ENCODE measurements at places on chromosomes 3 and 15. TPM values are rescaled to one million over a fixed set of nuclear protein-coding genes. Genes with fewer than 3 reads are reported as not detected.

DNA sequence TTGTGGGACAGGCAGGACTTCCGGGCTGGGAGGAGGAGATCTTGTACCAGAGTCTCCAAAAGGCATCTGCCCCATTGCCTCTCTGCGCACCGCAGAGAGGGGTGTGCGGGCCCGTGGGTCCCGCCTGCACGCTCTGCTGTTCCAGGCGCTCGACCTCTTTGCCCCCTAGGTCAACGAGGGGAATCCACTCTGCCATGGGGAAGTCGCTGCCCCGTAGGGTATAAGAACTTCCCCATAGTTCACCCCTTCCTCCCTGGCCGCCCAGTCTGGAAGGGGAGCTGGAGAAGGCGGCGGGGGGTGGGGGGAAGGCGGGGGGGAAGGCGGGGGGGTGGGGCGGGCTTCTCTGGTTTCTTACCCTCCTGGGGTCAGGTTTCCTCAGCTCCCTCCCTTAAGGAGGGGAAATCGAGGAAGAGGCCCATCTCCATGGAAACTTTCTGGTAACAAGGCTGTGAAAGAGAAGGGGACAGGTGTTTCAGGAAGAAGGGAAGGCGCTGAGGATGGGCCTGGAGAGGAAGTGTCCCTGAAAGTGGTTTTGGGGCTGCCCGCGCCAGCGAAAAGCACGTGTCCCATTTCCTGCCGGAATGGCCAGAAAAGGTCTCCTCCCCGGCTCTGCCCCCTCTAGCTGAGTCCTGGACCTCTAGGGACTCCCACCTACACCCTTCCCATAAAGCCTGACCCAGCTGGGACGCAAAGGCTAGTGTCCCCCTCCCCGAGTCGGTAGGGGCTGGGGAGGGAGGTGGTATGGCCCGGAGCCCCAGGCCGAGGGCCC lies 27.5 kb downstream of the NR1I2 start:
- DNase-seq: peak; percentile 30

The AGBL1 gene
- total RNA-seq: 0.05 TPM

DNA sequence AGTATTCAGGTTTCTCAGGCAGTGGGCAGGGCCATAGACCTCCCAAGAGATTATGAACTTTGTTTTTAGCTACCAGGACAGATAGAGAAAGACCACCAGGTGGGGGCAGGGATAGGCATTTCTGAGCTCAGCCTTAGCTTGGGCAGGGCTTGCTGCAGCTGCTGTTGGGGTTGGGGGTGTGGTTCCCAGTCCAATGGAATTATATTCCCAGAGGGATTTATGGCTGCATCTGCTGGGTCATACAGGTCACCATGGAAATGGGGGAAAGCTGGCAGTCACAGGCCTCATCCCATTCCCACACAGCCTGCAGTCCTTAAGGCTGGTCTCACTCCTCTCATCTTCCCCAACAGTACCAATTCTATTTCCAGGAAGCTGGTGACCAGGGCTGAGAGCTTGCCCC lies 144.6 kb upstream of the ZPLD1 start:
- DNase-seq: no peak

DNA sequence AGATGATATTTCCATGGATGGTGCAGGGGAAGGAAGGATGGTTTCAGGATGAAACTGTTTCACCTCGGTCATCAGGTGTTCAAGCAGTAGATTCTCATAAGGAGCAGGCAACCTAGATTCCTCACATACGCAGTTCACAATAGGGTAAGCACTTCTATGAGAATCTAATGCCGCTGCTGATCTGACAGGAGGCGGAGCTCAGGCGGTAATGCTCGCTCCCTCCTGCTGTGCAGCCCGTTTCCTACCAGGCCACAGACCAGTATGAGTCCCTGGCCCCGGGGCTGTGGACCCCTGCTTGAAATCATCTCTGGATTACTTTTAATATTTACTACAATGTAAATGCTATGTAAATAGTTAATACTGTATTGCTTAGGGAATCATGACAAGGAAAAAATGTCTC lies 241.8 kb downstream of the ROBO2 start:
- no peak for DNase-seq

DNA sequence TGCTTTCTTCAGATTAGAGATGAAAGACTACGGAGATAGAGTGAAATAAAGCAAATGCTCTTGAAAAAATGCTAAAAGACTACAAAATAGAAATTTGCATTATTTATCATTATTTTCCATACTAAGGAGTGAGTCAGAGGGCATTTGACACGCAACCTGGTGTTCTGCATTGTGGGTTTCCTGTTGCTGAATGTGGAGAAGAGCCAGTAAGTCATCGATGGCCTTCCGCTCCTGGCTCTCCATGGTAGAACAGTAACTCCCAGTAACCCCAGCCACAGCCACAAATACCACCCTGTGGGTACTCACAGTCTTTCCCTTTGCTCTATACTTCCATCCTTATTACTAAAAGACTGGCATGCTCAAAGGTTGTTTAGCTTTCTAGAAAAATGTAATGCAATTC lies 61.5 kb downstream of the CGGBP1 start:
- DNase-seq: peak; percentile 75

The SMAD6 gene
- total RNA-seq: 0.19 TPM

The ZPLD1 gene
- not detected for total RNA-seq

DNA sequence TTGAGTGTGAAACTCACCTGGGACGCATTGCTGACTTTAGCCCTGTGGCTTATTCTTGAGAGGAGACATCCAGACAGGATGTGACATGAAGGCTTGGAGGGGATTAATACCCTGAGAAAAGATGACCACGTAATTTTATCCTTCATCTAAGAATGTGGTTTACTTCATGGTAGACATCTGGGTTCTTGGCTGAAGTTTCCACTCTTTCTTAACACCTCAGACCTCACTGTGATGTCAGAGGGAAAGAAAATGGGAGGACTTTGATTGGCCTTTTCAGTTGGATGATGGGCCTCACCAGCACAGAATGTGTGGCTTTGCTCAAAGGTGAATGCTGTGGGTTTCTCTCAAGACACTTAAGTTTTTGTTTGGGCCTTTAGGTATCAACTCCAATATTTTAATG lies 16.5 kb downstream of the GORASP1 start:
- DNase-seq: no peak

GRCh38 chr3:141440942-141441341 lies 45.9 kb upstream of the RASA2 start:
- DNase-seq: no peak

DNA sequence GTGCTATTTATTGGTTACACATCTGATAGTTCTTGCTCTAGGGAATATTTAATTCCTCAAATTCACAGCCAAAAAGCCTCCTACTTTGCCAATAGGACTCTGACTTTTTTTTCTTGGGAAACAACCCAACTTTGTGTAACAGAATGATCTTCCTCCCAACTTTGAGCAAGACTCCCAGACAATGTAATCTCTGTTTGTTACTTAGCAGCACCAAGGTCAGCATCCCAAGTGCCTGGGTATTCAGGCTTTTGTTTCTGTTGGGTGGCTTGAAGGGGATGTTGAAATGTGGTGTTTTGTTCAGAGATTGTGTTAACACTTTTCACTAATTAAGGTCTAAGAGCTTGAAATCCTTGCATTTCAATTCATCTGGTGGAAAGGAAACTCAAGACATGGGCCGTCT lies 115.8 kb downstream of the ADAMTS9 start:
- DNase-seq: no peak

DNA sequence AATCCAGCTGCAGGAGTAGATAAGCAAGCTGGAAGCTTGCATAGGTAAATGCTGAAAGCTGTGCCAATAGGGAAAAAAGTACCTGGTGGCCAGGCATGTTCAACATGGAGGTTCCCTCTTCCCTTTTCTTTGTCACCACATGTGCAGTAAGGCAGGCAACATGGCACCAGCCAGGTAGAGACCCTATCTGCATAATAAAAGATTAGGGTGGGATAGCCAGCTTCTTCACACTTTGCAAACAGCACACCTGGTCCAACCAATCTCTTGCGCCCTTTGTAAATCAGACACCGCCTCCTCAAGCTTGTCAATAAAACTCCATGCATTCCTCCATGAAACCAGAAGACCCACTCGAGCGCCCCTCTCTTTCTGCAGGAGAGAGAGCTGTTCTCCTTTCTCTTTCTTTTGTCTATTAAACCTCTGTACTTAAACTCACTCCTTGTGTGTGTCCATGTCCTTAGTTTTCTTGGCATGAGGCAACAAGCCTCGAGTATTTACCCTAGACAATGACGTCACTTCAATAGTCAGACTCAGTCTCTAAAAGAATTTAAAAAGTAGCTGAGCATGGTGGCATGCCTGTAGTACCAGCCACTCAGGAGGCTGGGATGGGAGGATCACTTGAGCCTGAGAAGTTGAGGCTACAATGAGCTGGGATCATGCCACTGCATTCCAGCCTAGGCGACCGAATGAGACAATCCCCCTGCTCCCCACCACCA lies 256.3 kb downstream of the SCAPER start:
- no peak for DNase-seq

The ARPC4 gene
- total RNA-seq: 164 TPM

The HRG gene
- not detected for total RNA-seq

The PLCH1 gene
- total RNA-seq: 0.26 TPM

GRCh38 chr15:48989170-48989569 lies 25.5 kb upstream of the SHC4 start:
- DNase-seq: no peak

DNA sequence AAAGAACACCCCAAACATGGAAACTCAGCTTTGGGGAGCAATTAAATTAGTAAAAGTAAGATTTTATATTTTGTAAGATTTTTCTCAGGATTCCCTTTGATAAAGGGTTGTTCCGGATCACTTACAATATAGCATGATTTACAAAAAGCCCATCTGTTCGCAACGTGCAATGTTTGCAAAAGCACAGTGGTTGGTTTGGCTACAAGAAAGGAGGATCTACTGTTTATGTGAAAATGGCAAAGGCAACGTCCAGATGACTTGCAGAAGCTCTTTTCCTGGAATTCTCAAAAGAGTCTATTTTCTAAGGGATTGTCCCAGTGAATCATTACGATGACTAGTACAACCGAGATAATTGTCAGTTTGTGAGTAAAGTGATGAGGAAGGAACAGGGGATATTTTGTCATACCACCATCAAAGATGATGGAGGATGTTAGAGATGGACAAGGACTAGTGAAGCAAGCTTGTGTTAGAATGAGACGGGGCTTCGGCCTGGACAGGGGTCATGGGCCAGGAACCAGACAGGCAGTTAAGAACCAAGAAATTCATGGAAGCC lies 71.6 kb downstream of the CRYGS start:
- DNase-seq: no peak

The A4GNT gene
- total RNA-seq: not detected

DNA sequence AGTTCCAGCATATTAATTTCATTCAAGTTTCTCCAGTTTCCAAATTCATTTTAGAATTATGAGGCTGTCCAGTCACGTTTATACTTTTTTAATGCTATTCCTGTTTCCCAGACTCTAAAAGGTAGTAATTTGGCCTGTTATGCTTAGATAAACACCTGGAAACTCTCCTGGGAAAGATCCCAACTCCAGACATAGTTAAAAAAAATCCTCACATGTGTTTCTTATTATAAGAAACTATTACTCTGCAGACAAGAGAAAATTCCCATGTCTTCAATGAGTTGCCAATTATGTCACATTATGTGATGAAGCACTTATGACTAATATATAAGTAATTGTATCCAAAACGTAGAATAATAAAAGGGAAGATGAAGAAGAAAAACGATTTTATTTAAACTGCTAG lies 137.1 kb upstream of the TMC3 start:
- no peak for DNase-seq

DNA sequence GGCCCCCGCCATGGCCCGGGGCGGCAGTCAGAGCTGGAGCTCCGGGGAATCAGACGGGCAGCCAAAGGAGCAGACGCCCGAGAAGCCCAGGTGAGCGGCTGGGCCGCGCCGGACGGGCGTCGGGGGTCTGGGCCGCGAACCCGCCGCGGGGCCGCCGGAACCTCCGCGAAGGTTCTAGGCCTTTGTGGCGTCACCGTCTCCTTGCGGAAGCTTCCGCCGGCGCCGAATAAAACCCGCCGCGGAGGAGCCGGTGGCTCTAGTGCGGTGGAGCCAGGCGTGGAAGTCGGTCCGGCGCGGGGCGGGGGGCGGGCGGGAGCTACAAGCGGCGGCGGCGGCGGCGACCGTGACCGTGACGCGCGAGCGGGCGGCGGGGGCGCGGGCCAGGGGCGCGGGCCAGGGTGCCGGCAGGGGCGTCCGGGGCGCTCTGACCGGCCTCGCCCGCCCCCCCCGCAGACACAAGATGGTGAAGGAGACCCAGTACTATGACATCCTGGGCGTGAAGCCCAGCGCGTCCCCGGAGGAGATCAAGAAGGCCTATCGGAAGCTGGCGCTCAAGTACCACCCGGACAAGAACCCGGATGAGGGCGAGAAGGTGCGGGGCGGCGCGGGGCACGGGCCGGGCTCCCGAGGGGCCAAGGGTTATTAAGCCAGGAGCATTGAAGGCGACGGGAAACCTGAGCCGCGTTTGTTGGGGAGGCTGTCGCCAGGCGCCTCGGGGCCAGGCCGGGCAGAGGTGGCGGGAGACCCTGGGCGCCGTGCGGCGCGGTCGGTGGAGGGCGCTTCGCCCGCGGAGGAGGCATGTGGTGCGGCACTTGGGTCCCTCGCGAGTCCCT lies at the start of gene DNAJA4:
TSS of gene DNAJA4 (plus strand) at position 259 of the 833 bp plus-strand sequence. CDS start at position 461, 202 bp downstream.
- DNase-seq: peak; percentile 74

The CISH gene
- total RNA-seq: 265 TPM

DNA sequence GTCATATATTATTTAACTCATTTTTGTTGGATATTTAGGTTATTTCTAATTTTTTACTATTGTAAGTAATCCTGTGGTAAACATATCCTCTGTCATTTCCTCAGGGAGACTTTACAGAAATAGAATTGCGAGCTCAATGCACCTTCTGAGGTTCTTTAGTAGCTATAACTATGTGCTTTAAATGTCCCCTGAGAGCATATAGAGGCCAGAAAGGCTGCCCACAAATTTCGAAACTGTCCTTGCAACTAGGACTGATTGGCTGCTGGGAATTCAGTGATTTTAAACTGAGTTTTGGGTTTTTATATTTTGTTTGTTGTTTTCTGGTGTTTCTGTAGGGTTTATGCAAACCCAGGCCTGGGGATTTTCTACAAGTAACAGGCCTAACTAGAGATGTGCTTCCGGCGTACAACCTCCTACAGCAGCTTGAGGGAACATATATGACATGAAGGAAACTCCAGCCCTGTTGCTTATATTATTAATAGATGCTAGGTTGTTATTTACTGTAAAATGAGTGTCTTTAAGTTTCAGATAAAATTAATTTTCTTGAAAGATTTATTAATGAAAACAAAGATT lies 29.1 kb upstream of the P4HTM start:
- no peak for DNase-seq

- no peak for DNase-seq
Measured at GRCh38 chr3:4432259-4432658, 34.8 kb downstream of the SUMF1 start.

DNA sequence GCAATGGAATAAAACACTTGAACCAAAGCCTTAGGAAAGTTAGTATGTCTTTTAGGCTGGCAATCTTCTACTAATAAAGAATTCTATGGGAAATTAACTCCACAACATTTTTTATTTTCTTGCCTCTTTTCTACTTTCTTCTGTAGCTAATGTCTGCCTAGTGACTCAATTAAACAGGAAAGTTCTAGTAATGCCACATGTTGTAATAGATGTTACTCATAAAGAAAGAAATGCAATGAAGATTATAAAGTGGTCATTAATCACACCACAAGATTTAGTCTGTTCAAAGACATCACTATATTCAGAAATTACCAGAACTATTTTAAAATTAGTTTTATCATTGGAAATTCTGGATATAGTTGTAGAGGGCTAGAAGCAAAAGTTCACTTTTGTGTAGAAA lies 329.7 kb downstream of the SI start:
- no peak for DNase-seq

- no peak for DNase-seq
Measured at GRCh38 chr3:144167634-144168033, 196.0 kb downstream of the DIPK2A start.
